ENCODE measurements at places on chromosomes 3 and 15.

DNA sequence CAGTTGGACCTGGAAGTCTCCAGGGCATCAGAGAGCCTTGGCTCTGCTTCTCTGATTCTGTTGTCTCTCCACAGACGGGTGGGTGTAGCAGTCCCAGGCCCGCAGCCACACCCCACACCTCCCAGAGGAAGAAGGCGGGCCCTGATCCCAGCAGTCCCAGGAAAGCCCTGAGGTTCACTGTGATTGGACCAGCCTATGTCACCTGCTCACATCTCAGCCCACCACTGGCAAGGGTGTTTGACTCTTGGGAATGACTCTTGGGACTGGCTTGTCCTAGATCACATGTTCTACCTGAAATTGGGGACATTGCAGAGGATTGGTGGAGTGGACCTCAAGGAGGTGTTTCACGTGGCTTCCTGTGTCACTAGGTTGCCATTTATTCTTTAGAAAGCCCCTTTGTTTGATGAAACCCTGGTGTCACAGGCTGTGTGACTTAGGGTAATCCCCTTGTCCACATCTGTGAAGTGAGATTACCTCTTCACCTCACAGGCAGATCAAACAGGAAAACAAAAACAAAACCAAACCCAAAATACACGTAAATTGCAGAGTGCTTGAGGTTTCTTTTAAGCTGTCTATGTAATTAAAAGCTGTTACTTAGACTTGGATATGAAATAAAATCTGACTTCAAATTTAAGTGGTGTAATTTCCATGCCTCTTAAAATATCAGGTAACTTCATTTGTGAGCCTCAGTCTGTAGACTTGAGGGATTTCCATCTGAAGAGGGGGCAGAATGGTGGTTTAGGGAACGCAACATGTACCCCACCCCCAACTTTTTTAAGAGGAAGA is 26.7 kb downstream of the FLNB start:
- DNase-seq = no peak

GRCh38 chr3:174276826-174277225 is 582.3 kb upstream of the NAALADL2 start:
- DNase-seq = no peak

- no peak for DNase-seq
Observed at GRCh38 chr3:128296469-128297251, 143.4 kb downstream of the EEFSEC start.

DNA sequence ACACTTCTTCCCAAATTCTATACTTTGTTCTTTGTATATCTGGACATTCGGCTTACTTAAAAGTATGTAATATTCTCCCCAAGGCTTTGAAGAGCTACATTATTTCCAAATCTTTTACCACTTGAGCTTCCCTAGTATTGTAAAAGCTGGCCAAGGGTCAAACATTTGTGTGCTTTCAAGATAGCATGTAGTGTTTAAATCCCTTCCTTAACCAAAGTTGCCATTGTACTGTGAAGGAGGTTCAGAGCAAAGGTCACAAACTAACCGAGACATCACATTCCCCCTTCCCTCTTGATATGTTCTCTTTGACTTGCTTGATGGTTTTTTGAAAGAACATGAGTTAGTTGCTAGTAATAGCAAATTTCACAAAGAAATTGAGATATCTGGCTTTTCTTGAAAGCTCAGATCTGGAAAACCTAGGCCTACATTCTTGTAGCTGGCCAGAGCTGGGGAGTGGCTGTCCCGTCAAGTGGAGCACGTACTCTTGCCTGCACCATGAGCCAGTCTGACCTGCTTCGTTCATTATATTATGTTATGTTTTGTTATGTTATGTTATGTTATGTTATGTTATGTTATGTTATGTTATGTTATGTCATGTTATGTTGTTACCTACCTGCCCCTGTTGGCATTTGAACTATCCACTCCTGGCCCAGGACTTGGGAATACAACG is 60.2 kb downstream of the FILIP1L start:
- no peak for DNase-seq

- DNase-seq = no peak
Observed at GRCh38 chr3:141073580-141073979, 22.4 kb downstream of the SPSB4 start.

GRCh38 chr3:156443079-156443478 is 111.8 kb downstream of the SSR3 start:
- no peak for DNase-seq

GRCh38 chr3:172885704-172886103 is 135.2 kb downstream of the ECT2 start:
- no peak for DNase-seq

DNA sequence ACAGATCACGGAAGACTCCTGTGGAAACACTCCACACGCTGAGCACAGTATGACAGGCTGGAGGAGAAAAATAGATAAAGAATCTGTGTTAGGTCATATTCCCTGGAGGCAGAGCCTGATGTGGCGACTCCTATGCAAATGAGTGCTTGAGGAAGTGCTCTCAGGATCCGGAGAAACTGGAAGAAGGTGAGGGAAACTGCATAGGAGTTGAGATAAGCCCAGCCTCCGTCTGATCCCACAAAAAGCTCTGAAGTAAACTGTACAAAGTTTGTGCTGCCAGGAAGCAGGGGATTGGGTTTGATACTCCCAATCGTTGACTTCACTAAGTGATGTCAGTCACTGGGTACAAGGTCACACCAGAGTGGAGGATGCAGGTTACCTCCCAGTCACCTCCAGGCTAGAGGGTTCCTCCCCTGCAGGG is 33.4 kb downstream of the OSBPL10 start:
- DNase-seq = no peak

DNA sequence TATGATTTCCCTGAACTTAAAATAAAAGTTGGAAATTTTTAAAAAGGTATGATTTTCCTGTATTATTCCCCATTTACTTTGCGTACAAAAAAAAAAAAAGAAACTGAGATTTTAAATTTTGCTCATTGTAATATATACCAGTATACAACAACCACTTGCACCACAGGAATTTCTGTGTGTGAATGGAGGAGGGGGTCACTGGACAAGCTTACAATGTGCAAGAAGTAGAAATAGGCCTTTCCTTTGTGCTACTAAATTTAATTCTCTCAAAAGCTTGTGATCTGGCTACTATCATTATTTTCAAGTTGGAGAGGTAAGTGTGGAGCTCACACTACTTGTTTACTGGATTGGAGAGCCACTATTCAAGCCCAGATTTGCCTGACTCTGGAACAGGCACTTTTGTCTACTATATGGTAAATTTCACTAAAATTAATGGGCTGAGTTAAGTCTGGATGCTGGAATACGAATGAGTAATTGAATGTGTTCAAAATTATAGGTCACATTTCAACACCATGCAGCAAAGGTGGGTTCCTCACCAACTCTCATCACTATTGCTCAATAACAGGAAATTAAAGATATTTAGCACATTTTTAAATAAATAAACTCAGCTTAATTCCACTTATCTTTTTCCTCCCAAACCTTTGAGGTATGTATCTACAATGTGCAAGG is 148.0 kb upstream of the MBNL1 start:
- DNase-seq = no peak

GRCh38 chr3:135989242-135989641 is 23.7 kb downstream of the PPP2R3A start:
- DNase-seq = no peak

- no peak for DNase-seq
Observed at GRCh38 chr3:12938258-12938711, 96.9 kb upstream of the RPL32 start.

DNA sequence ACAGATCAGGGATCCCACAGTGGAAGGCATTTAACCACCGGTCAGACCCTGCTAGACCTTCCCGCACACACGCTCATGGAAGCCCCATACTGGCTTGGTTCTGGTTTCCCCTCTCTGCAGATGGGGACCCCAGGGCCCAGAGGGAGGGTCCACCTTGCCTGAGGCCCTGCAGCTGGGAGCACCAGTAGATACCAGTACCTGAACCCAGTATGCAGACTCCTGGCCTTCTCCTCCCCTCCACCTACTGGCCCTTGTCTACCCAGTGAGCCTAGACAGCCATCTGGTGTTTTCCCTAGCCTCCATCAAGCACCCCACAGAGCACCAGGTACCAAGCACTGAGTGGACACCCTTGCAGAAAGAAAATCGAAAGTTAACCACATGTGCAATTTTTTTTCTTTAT is 65.1 kb downstream of the MEGF11 start:
- DNase-seq = no peak

GRCh38 chr15:28913171-28913765 is 27.5 kb downstream of the APBA2 start:
- DNase-seq = no peak

DNA sequence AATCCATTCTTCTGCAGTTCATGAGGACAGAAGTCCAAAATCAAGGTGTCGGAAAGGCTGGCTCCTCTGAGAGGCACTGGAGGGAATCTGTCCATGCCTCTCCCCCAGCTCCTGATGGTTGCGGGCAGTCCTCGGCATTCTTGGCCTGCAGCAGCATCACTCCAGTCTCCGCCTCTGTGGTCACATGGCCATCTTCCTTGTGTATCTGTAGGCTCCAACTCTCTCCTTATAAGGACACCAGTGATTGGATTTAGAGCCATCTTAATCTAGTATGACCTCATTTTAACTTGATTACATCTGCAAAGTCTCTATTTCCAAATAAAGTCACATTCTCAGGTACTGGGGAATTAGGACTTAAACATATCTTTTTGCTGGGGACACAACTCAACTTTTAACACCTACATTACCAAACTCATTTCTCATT is 56.0 kb upstream of the FLNB start:
- no peak for DNase-seq

GRCh38 chr3:102215166-102215565 is 219.6 kb upstream of the ZPLD1 start:
- no peak for DNase-seq

GRCh38 chr15:90022345-90022744 is 21.2 kb downstream of the ZNF710 start:
- DNase-seq = no peak

DNA sequence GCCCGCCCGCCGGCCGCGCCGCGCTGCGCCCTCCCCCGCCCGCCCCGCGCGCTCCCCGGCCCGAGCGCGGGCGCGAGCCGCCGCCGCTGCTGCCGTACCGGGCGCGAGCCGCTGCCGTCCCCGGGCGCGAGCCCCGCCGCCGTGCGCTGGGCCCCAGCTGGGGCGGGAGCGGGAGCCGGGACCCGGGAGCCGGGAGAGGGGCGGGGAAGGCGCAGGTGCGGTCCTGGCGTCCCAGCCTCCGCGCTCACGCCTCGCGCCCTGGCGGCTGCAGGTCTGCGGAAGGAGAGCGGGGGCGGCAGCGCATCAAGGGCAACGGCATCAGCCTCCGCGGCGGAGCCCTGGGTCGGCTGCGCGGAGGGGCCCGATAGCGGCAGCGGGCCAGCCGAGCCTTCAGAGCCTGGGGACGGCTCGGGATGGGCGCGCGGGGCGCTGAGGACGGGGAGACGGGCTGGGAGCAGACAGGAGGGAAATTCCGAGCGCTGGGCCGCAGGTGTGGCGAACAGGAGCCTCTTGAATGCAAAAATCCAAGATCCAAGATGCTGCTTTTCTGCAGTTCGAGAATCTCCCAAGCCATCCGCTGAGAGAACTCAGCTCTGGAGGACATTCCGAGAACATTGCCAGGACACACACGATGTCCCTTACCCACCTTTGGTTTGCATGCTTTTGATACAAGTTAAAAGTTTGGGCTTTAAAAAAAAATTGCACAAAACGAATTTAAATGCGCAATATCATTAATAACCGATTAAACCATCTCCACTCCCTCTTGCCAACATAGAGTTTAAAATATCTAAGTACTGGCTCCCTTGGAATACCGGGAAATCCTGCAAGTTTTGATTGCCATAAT is 251.1 kb downstream of the TJP1 start:
- no peak for DNase-seq

DNA sequence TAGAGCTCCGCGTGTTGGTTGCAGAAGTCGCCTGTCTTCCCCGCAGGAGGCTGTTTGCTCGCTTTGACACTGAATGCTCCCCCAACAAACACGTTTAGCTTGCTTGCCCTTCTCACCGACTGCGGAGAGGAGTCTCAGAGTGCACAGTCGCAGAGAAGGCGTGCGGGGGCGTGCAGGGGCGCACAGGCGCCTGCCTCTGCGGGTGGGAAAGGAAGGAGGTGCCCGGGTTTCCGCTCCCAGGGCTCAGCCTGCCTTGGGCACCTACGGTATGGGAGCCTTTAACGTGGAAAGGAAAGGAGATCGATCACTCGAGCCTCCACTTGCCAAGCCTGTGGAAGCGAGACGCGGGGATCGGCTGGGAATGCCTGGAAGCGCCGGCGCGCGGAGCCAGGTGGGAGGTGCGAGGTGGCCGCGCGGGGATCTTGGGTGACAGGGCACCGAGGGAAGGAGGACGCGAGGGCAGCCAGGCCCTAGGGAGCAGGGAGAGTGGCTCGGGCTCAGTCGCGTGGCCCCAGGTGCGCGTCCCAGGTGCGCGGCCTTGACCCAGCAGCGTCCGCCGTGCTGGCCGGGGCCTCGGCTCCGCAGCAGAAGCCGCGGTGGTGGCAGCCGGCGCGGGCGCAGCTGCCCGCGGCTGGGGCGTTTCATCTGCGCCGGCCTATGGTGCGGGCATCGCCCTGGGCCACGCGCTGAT is at the start of gene FAN1:
Gene FAN1 (plus strand): TSS at position 419 of the 691 bp plus-strand sequence. CDS start 749 bp downstream, outside the sequence.
- peak; percentile 48 for DNase-seq

DNA sequence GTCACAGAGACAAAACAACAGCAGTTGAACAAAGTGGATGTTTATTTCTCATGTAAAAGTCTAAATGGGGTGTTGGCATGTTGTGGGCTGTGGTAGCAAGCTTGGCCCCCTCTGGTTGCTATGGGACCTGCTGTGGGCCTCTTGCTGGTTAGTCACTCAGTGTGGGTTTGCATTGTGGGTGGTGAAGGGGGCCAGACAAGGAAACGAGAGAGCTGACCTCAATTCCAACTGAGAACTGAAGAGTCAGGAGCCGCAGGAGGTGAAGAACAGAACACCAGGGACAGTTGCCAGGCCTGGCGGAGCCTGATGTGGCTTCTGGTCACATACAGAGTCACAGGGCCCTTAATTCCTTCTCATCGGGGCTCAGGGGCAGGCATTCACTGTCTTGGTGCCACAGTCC is 1.9 kb upstream of the ADPGK start:
- DNase-seq = no peak

- DNase-seq = no peak
Observed at GRCh38 chr3:81462921-81463320, 298.5 kb downstream of the GBE1 start.

DNA sequence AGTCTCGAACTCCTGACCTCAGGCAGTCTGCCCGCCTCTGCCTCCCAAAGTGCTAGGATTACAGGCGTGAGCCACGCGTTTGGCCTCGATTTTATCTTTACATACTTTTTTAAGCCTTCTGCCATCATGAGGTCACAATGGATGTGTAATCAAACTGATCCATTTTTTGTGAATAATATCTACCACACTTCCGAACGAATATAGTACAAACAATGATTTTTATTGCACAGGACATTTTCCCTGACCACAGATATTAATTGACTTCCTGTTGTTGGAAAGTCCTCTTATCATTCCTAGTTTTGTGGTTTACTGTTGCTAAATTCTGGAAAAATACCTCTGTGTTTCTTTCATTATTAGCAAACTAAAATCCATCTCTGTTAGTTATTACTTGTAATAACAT is 68.9 kb downstream of the MINDY2 start:
- no peak for DNase-seq

- no peak for DNase-seq
Observed at GRCh38 chr15:74406992-74407705, 26.6 kb downstream of the SEMA7A start.

- DNase-seq = no peak
Observed at GRCh38 chr15:66864871-66865281, 162.8 kb downstream of the SMAD6 start.

- no peak for DNase-seq
Observed at GRCh38 chr15:62976301-62976881, 66.2 kb upstream of the TPM1 start.
